ENCODE measurements at places on chromosomes 4 and X.

- no peak for DNase-seq
Measured at GRCh38 chr4:139977838-139978609, 176.0 kb downstream of the MAML3 start.

GRCh38 chr4:100190643-100191600 is 654 bp upstream of the DDIT4L start:
- DNase-seq, result no peak

- no peak for DNase-seq
Measured at GRCh38 chr4:76449833-76450232, 14.8 kb downstream of the SHROOM3 start.

DNA sequence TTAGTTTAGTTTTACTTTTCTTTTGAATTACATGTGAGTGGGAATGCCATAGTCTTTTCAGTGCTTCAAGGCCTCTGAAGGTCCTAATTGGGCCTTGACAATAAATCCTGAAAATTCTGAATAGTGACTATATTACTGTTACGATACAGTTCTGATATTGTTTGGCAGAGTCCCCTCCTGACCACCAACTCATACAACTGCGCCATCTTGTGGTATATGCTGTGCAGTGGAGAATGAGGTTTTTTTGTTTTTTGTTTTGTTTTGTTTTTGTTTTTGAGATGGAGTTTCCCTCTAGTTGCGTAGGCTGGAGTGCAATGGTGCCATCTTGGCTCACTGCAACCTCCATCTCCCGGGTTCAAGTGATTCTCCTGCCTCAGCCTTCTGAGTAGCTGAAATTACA is 56.6 kb upstream of the CHRDL1 start:
- DNase-seq, result no peak

DNA sequence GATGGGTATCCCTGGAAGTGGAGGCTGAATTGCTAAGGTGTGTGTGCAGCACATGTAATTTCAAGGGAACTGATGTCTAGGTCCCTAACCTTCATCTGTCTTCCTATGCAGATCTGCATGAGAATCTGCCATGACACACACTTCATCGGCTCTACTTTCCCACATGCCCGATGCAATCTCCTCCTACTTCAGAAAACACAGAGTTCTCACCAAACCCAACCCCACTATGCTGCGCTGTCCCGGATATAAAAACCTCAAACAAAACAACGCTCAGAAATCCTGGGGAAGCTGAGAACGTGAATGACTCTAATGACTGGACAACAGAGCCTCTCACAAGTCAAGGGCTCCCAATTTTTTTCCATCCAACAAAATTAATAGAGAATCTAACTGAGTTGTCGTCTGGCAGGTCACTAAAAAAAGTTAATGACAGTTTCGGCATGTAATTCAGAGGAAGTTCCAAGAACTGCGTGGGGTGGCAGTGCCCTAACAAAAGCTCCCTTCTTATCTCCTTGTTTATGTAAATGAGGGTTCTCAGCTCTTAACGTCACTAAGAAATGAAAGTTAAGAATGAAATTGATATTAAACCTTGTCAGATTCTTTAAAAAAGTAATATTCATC is 39.0 kb downstream of the STX18 start:
- DNase-seq, result no peak

DNA sequence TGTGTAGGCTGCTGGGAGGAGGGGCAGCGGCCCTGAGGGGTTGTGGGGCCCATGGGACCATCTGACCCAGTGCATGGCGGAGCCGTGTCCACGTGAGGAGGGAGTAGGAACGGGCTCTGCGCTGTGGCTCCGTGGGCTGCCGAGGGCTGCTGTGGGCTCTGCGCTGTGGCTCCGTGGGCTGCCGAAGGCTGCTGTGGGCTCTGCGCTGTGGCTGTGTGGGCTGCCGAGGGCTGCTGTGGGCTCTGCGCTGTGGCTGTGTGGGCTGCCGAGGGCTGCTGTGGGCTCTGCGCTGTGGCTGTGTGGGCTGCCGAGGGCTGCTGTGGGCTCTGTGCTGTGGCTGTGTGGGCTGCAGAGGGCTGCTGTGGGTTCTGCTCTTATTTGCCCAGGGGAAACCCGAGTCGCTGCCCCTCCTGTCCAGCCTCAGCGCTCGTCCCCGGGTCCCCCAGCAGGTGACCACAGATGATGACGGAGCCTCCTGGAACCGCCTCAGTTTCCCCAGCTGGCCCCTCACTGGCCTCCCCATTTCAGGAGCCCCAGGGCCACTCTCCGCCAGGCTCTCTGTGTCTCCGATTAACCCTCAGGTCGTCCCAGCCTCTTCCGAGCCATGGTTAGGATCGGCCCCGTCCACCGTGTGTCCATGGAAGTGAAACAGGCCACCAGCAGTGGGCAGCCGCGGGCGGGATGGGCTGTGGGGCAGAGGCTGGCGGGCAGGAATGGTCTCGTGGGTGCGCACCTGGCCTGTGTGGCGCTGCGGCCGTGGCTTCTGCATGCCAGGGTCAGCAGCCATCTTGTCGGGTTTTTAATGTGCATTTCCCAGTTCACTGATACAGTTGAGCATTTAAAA is 20.0 kb downstream of the PCGF3 start:
- no peak for DNase-seq

DNA sequence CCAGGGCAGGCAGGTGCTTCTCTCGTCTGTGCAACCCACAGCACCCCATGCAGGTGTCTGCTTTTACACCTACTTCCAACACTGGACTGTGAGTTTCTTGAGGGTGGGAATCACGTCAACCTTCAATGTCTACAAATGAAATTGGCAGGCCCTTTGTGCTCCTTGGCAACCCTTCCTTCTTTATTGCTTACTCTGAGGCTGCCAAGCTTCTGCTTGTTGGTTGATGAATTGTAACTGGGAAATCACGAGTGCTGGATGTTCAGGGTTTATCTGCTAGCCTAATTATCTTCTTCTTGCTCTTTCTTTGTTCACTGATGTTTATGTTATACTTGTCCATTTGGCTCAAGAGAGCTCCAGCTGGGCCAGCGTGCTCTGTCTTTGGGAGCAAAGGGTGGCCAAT is 2.5 kb upstream of the DGAT2L6 start:
- no peak for DNase-seq

DNA sequence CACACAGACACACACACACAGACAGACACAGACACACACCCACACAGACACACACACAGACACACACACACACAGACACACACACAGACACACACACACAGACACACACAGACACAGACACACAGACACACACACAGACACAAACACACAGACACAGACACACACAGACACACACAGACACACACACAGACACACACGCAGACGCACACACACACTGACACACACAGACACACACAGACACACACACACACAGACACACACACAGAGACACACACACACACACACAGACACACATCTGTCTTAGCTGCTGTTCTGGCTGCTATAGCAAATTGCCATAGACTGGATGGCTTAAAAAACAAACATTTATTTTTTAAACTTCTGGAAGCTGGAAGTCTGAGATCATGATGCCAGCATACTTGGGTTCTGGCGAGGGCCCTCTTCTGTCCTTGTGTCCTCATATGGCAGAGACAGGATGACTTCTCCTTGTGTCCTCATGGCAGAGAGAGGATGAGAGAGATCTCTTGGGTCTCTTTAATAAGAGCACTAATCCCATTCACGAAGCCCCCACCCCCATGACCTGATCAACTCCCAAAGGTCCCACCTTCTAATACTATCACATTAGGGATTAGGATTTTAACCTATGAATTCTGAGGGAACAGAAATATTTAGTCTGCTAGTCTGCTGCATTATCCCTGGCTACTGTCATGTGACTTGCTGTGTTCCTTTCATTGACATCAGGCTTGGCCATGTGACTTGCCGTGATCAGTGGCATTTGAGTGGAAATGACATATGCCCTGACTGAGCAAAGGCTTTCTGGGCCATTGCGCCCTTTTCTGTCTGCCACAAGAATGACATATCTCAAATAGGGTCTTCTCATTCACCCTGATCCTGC is 32.7 kb upstream of the RASGEF1B start:
- DNase-seq, result no peak

DNA sequence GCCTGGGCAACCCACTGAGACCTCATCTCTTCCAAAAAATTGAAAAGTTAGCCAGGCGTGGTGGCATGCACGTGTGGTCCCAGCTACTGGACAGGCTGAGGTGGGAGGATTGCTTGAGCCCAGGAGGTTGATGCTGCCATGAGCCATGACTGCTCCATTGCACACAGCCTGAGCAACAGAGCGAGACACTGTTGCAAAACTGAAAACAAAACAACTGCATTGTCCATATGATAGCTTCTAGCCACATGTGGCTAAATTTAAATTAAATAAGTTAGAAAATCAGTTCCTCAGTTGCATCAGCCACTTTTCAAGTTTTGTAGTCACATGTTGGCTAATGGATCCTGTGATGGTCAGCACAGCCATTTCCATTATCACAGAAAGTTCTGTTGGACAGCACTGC is 67.9 kb downstream of the GAB1 start:
- DNase-seq, result peak; percentile 87

- DNase-seq, result no peak
Measured at GRCh38 chr4:165602621-165603020, 223.8 kb downstream of the CPE start.

- no peak for DNase-seq
Measured at GRCh38 chr4:148442832-148443511, 758 bp upstream of the NR3C2 start.

- DNase-seq, result no peak
Measured at GRCh38 chrX:44874420-44875184, 1.6 kb downstream of the KDM6A start.

DNA sequence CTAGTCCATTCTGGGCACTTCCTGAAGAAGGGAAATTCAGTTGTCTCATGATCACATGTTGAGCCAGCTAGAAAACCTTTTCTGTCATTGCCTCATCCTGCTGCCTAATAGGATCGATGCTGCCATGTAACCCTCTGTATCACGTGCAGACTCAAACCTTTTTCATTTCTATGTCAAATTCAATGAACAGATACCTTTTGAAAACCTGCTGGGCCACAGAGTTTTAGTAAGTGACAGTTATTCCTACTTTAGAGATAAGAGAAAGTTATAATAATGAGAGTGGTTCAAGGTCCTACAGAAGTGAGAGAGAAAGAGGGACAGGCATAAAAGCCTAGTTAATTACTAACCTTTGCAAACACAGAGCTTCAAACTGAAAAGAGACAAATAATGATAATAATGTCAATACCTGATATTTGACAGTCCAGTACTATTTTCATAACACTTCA is 46.0 kb downstream of the MAOA start:
- no peak for DNase-seq

DNA sequence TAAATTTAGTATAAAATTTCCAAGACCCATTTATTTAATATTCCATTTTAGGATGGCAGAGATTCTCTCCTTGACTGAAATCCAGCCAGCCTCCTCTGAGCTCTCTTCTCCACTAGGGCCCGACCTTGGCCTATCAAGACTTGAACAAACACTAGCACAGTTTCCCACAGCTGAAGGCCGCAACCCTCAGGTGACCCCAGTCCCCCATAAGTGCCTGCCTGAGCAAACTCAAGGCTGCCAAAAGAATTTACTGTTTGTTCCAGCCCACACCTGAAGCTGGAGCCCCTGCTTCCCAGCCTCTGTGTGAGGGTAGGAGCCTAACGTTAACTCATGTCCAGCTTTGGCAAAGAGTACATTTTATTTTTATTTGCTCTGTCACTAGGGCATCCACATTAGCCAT is 629.0 kb upstream of the ZFP42 start:
- DNase-seq, result no peak

- DNase-seq, result no peak
Measured at GRCh38 chr4:112823156-112823555, 186.2 kb downstream of the LARP7 start.

DNA sequence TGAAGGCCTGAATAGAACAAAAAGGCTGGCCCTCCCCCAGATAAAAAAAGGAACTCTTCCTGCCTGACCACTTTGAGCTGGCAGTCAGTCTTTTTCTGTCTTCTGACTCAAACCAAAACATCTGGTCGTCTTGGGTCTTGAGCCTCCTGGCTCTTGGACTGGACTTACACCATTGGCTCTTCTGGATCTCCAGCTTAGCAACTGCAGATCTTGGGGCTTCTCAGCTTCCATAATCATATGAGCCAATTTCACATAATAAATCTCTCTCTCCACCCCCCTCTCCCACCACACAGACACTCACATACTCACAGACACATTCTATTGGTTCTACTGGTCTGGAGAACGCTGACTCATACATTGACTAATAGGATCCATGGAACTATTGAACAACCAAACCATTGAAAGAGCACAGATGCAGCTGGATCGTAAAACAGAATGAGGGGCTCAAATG is 15.6 kb upstream of the CWH43 start:
- DNase-seq, result no peak

DNA sequence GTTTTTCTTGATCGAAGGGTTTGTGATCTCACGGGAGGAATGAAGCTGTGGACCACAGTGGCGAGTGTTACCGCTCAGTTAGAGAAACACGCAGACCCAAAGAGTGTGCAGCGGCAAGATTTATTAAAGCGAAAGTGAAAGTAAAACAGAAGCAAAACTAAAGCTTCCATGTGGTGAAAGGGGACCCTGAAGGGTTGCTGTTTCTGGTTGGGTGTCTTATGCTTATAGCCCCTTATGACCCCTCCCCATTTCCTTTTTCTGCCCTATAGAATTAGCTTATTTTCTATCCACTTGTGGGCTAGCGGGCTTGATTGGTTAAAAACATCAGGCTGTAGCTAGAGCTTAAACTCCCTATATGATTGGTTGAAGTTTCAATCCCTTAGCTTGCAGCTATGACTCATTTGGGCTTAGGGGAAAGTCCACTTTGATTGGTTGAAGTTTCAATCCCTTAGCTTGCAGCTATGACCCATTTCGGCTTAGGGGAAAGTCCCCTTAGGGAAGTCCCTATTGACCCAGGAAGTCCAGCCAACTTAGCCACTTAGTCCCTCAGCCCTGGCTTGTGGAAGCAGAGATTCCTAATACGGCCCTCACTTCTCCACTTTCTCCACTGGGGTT is 171.2 kb upstream of the NWD2 start:
- peak; percentile 8 for DNase-seq

GRCh38 chr4:71133491-71133890 is 140.0 kb downstream of the DCK start:
- DNase-seq, result no peak

DNA sequence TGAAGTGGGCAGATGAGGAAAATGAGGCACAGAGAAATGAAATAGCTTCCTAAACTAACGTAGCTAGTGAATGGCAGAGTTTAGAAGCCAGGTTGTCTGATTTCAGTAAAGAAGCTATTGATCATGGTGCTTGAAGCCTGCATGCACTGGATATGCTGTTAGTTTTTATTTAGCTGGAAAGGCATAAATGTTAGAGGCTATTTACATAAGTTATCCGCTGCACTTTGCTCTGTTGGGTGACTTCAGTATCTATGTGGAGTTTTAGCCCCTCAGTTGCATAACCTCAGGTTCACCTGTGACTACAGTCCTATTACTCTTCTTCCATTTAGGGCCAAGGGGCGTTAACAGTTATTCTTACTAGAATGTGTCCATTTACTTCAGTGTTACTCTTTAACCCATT is 522.4 kb upstream of the RPS6KA3 start:
- no peak for DNase-seq

All from GM12878 (cell line).